ENCODE measurements at places on chromosomes 16 and 17.

DNA sequence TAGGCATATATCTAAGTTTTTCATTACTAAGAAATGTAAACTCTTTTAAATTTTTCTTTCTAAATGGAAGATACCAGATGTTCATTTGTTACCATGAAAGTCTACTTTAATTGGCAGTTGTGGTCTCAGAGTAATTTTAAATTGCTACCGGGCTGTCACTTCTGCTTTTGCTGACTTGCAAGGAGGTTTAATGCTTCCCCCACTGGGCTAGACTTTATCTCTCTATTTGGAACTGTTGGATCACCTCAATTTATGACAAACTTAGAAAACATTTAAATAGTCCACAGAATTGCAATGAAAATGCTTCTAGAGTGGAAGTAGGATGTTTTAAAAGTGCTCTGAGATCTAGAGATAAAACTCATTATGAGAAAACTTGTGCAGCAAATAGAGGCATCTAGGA, 479.8 kb upstream of the GOT2 start:
- no peak for DNase-seq

- DNase-seq, result peak; percentile 9
These were observed 536 bp downstream of the SLC38A10 start for GRCh38 chr17:81294512-81295030.

- no peak for DNase-seq
These were observed 5.9 kb upstream of the COL1A1 start for GRCh38 chr17:50207315-50207714.

GRCh38 chr16:73233846-73234424, 186.0 kb upstream of the ZFHX3 start:
- DNase-seq, result no peak

DNA sequence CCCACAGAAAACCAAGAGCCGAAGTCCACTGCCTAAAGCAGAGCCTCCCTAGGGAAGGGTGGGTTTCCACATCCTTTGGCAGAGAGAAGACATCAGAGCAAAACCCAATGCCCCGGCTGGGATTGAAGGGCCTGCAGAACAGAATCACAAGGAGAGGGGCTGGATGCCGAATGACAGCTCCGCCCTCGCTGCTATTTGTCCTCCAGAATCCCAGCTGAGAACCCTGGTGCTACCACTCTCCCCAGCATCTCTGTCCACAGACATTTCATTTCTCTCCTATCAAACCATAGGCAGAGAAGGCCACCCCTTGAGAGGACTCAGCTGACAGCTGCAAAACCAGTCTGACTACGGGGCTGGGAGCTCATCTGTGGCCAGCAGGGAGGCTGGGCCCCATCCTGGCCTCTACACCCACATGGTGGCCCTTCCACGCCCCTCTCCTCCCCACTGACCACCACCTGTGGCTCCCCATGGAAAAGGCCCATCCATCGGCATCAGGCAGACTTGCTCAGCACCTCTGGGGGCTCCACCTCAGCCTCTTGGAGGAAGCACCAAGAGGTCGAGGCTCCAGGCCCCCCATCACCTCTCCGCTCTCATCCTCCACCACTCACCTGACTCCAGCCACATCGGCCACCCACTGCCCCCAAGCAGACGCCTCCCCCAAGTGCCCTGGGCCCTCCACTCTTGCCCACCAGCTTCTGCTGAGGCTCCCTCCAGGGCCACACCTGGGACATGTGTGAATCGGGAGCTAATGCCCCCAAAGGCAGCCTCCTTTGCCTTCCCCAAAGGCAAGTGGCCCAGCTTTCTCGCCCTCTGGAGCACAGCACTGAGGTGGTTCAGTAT, 288.5 kb downstream of the C16orf95 start:
- DNase-seq, result no peak

- no peak for DNase-seq
These were observed 9.0 kb upstream of the MMP2 start for GRCh38 chr16:55469821-55470532.

- DNase-seq, result peak; percentile 10
These were observed 27.3 kb downstream of the TTYH2 start for GRCh38 chr17:74240618-74241205.

GRCh38 chr17:27207073-27207513, 86.8 kb upstream of the WSB1 start:
- DNase-seq, result peak; percentile 80

GRCh38 chr16:12099451-12100123, 123.1 kb downstream of the SNX29 start:
- no peak for DNase-seq
